ENCODE measurements at places on chromosomes 2 and 18. TPM values are rescaled to one million over a fixed set of nuclear protein-coding genes. Genes with fewer than 3 reads are reported as not detected.

DNA sequence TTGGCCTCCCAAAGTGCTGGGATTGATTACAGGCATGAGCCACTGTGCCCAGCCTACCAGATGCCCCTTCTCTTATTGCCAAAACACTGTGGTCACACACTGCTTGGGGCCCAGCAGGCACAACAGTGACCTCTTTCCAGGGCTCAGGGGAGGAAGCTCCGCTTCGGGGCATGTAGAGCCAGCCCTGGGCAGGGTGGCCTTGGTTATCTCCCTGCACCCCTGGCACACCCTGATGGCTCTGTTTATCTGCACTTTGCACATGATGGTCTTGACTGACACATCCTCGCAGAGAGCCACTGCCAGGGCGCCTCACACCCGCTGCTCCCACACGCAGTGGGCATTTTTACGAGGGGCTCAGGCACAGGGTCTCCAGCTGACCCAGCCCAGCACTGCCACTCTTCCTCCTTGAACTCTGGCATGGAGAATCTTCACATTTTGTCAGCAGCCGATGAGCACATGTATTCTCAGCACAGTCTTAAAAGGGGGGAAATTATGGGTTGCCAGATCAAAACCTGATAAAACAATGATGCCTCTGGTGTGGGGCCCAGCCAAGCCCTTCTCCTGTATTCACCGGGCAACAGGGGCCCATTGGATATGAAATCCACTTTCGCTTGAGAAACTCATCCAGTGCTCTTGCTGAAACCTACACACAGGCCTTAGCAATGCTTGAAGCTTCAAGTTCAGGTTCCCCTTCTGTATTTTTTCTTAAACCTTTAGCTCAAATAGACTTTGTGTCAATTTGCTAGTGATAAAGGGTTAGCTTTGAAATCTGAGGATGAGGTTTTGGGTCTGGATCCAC is 5.9 kb downstream of the GYPC start:
- no peak for DNase-seq

DNA sequence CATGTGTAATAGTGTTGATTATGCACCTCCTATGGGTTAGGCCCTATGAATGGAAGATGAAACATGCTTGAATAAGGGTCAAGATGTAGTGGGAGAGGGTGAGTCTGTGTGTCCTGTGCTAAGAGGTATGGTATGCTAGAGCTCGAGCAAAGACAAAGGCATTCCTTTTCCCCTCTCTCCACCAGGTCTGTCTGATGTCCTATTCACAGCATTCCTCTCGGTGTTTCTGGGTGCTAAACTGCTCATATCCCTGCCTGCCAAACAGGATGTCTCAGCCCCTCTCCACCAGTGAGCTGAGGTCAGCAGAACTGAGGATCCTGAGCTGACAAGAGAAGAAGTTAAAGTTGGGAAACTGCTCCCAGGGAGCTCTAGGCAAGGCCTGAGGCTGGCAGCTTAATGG is 344.9 kb downstream of the TSN start:
- peak; percentile 81 for DNase-seq

GRCh38 chr2:237097911-237098702 is 12.4 kb downstream of the COPS8 start:
- peak; percentile 83 for DNase-seq

- no peak for DNase-seq
Observed at GRCh38 chr2:224591220-224591619, 6.1 kb upstream of the CUL3 start.

DNA sequence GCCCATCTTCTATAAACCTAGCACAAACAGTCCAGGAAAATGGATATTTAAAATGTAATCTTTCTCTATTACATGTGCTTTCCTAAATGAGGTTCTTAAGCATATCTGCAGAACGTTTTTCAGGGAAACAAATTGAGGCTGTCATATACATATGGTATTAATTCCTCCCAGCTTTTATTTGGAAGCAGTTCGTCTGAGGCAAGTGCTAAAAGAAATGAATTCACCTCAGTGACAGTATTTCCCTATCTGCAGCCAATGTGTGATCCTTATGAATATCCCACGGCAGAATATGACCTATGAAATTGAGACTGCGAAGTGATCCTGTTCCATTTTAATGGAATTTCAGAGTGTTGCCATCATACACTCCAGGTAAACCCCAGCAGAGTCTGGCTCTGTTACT is 7.1 kb downstream of the MYOM1 start:
- no peak for DNase-seq

DNA sequence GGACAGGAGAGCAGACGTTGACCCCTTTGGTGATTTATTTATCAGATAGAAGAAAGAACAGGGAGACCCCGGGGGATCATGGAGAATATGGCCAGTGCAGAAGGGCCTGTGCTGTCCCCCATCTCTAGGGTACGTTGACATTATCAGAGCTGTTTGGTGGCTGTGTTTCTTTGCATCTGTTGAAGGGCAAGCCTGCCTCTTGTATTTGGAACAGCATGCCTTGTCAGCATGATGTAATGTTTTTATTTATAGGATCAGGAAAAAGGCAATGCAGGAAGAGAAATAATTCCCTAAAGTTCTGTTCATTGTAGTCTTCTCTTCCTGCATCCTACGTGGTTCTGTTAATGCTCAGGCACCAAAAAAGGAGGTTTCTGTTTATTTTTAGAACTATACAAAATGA is 49.8 kb upstream of the CABYR start:
- DNase-seq, result no peak

- no peak for DNase-seq
Observed at GRCh38 chr18:13232971-13233786, 14.6 kb downstream of the LDLRAD4 start.

DNA sequence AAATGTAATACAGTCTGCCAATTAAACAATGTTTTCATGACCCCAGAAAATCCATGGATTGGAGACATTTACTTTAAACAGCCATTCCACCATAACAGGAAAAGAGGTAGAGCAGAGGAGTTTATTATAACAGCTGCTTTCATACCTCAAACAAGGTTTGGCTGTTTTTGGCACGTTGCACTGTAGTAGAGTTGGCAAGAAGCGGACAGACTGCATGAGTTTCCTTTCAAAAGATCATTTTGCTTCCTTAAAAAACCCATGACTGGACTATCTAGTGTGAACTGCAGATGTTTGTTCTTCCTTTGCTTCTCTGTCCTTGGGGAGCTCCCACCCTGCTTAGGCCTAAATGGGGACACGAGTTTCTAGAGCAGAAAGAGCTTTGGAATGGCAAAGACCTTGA is 108.5 kb upstream of the THOC1 start:
- peak; percentile 67 for DNase-seq

DNA sequence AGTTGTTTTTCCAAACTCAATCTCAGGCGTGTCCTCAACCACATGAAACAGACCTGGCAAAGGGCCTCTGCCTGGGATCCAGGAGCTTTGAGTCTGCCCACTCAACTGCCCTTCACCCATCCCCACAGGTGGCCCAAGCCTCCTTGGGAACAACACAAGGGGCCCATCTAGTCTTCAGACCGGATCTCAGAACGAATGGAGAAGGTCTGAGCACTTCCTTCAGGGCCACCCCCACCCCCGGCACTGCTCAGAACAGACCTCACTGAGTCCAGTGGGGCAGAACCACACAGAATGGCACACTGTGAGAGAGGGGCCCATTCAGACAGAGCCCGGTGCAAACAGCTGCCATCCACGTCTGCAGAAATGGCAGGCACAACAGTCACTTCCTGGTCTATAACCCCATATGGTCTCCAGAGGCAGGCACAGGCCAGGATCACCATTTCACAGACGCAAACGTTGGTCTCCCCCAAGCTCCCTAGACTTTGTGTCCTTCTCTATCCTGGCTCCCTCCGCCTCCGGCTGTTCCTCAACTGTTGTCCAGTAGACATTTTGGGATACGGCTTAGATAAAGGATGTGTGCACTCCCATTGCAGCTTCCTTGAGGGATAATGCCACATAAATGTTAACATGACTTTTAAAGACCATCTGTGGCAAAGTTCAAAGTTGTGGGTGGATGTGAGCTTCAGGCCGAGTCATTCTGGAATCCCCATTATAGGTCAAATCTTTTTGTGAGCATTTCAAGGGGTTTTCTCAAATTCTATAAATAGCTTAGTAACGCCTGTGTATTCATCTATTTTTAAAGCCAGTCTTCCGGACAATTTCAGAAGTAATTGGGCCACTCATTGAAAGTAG is 149.7 kb downstream of the SMAD7 start:
- DNase-seq, result no peak

DNA sequence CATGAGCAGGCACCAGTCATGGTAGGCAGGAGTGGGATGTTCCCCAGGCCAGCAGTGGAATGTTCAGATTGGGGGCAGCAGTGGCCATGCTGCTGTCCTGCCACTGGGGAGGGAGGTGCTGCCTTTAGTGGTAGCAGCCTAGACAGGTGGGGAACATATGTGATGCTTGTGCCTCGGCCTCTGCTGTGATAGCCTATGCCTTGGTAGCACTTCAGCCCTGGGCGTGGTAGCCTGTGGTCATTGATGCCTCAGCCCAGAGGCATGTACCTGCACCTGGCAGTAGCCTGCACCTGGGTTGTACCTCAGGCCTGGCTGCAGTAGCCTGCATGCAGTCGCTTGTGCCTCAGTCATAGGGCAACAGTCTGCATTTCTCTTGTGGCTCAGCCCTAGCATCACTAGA is 7.1 kb downstream of the RFTN2 start:
- no peak for DNase-seq

The VWA3B gene
- total RNA-seq, result not detected

The GBX2 gene
- 1.2 TPM for total RNA-seq

The UXS1 gene
- 43.1 TPM for total RNA-seq

All from astrocyte (in vitro differentiated cells and primary cell).